Breast epithelium (tissue), 4 donors: ENCODE measurements at places on chromosomes 3 and 15. TPM values are rescaled to one million over a fixed set of nuclear protein-coding genes. Genes with fewer than 3 reads are reported as not detected.

The SERINC4 gene
- 0.16 TPM for total RNA-seq

The ITPKA gene
- total RNA-seq, result not detected

The HRH1 gene
- total RNA-seq, result 3.9 TPM

The IVD gene
- 62.6 TPM for total RNA-seq

DNA sequence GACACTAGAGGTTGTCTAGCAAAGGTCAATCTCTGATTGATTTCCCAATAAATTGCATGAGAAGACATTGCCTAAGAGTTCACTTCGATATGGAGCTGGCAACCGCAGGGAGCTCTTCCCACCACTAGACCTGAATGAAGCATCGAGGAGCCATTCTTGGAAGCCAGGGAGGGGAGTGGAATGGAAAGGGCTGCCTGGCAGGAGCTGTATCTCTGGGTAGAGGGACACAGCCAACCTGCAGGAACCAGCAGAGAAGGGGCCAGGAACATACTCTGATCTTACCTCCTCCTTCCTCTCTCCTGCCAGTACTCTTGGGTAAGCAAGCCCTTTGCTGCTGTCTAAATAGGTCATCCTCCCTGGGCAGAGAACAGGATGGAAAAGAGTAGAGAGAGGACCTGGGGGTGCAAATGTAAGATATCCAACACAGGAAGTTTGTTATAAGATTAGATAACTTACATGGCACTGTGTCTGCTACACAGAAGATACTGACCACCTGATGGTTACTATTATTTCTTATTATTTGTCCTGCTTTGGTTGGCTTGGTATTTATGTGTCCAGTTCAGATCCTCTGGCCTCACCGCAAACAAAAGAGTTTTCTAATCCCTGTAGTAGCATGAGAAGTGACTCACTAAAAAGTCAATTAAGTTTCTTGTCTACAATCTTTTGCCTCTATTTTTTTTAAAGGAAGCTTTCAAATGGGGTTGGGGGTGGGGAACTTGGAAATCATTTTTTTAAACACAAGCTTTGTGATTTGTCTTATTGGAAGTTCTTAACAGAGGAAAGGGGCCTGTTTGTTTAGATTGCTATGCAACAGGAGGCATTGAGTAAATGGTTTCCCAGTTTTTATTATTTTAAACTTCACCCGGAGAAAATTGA, 156.7 kb upstream of the TSC22D2 start:
- no peak for DNase-seq

- no peak for DNase-seq
Measured at GRCh38 chr3:119649761-119650160, 10.6 kb downstream of the POPDC2 start.

- no peak for DNase-seq
Measured at GRCh38 chr3:58216496-58217195, 5.9 kb upstream of the DNASE1L3 start.

DNA sequence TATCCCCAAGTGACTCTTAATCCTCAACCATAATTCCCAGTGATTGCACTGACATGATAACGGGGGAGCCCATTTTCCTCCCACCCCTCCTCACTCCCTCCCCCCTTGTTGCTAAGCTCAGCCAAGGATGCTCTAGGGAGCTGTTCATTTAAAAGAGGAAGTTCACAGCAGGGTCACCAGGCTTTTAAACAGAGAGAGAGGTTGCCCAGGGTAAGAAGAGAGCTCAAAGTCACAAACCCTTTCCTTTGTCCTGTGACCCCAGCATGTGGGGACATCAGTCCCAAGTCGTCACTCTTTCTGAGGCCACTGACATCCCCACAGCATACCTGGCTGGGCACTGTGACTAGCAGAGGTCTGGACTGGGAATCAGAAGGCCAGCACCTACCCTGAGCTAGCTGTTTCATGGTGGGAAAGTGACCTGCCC, 144.1 kb downstream of the RORA start:
- DNase-seq, result no peak

GRCh38 chr3:150035910-150036612, 65.4 kb upstream of the PFN2 start:
- DNase-seq, result no peak
